ENCODE measurements at places on chromosomes 3 and 15.

- no peak for DNase-seq
These were observed 2.9 kb downstream of the PCOLCE2 start for GRCh38 chr3:142886021-142886420.

DNA sequence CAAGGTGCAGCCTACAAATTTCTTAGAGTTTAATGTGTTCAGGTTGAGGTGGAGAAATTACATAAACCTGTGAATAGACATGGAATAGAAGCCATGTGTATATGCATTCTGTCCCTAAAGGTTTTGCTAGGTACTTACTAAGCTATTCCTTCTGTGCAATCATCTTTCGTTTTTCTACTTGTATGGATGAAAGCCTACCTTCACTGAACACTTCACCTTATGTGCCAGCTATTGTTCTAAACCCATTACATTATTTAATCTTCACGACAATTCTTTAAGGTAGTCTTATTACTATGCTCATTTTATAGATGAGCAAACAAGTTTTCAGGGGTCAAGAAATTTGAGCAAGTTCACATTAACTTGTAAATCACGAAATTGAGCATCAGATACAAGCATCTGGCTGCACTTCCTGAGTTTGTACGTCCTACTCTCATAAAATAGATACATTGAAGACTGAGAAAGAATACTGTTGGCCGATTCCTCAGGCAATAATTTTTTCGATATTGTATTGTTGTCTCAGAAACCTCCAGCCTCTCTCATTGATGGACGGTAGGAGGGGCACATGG is 635 bp upstream of the RCN2 start:
- DNase-seq: no peak

GRCh38 chr3:22587446-22587845 is 615.7 kb upstream of the UBE2E2 start:
- DNase-seq: no peak

DNA sequence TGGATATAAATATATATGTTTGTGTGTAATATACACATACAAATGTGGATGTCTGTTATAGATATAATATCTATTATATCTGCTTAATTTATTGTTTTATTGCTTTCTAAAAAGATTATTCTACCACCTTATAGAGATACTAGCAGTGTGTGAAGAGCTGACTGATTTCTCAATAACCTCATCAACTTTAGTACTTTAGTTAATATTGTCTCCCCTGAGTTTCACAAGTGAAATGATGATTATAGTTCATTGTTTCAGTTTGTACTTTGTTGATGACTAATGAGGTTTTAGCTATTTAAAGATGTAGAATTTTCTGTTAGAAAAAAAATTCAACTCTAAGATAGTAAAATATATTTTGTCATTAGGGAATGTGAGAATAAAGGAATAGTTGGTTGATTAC is 11.4 kb downstream of the RSRC1 start:
- DNase-seq: no peak

GRCh38 chr15:74504836-74505235 is 36.2 kb upstream of the ARID3B start:
- DNase-seq: no peak

All from amygdala (tissue), 56 donors.